ENCODE measurements at places on chromosomes 6 and 20. TPM values are rescaled to one million over a fixed set of nuclear protein-coding genes. Genes with fewer than 3 reads are reported as not detected.

- no peak for DNase-seq
Observed at GRCh38 chr6:73811706-73812105, 115.7 kb downstream of the CD109 start.

GRCh38 chr20:44041001-44041400, 126.3 kb downstream of the TOX2 start:
- DNase-seq, result no peak

DNA sequence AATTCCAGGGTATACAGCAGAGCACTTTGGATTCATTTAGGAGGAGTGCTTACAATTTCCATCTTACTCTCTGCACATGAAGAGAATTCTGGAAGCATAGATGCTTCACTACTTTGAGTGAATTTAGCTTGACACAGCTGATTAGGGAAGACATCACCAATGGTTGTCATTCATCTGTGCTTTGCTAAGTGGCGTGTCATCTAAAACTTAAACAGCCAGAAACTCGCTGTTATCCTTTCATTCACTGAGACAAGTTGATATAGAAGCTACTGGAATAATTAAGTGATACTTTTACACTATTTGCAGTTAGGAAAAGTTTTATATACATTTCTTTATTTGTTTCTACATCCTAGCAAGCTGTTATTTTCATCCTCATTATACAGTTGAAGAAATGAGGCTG, 635.3 kb upstream of the FLRT3 start:
- no peak for DNase-seq

The PBOV1 gene
- polyA plus RNA-seq, result not detected

The SEMG1 gene
- polyA plus RNA-seq, result 0.16 TPM

Measured in renal pelvis (tissue), 12 donors.